Uterus (tissue), 4 donors: ENCODE measurements at places on chromosomes 2 and 18.

DNA sequence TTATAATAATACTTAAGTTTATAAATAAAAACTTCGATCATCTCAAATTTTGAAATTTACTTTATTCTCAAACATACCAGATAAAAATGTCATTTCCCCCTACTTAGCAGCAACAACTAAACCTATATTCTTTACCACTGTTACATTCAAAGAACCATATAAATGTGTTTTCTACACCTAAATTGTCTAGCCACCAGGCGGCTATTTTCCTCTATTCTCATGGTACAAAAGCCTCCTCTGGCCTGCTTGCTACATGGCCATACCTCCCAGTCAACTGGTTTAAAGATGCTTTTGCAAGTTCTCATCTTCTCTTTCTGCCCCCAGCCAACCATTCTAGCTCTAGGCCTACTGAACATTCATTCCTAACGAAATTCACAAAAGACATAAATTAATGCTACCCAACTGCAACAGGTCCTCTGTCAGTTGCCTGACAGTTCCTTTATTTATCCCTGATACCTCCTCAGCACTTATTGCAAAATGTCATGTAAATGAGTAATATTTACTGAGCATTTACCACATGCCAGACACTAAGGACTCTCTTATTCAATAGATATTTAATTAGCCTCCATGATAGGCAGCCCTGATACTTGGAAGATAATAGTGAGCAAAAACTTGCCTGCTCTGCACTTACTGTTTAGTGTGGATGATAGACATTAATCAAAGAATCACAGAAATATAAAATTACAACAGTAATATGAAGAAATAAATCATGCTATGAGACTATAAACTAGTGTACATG is 5.0 kb downstream of the C1D start:
- no peak overlapping the region for H3K4me3 ChIP-seq
- H3K27ac ChIP-seq: no peak overlapping the region
- H3K36me3 ChIP-seq: no peaks in the 10 kb centered on the region
- no peaks in the 10 kb centered on the region for H3K27me3 ChIP-seq
- peaks cover 7% of the 10 kb centered on the region for H3K4me1 ChIP-seq

GRCh38 chr2:26850505-26850904 is 2.6 kb downstream of the DPYSL5 start:
- H3K27me3 ChIP-seq: peaks cover 33% of the 10 kb centered on the region
- no peaks in the 10 kb centered on the region for H3K4me1 ChIP-seq
- no peaks in the 10 kb centered on the region for H3K36me3 ChIP-seq

GRCh38 chr18:43965691-43966090 is 688.4 kb upstream of the SYT4 start:
- no peaks in the 10 kb centered on the region for H3K27me3 ChIP-seq
- DNase-seq: no peak
- no peaks in the 10 kb centered on the region for H3K4me1 ChIP-seq
- no peak overlapping the region for H3K27ac ChIP-seq
- no peak overlapping the region for H3K4me3 ChIP-seq
- H3K36me3 ChIP-seq: no peaks in the 10 kb centered on the region

GRCh38 chr2:121650315-121650930 is 1.2 kb upstream of the CLASP1 start:
- no peaks in the 10 kb centered on the region for H3K36me3 ChIP-seq
- peak overlapping the region; percentile 97 for H3K27ac ChIP-seq
- H3K27me3 ChIP-seq: no peaks in the 10 kb centered on the region

GRCh38 chr2:150232321-150232720 is 255.1 kb downstream of the RND3 start:
- no peaks in the 10 kb centered on the region for H3K36me3 ChIP-seq
- H3K27ac ChIP-seq: no peak overlapping the region
- no peak for DNase-seq
- H3K27me3 ChIP-seq: no peaks in the 10 kb centered on the region
- no peaks in the 10 kb centered on the region for H3K4me1 ChIP-seq
- no peak overlapping the region for H3K4me3 ChIP-seq

DNA sequence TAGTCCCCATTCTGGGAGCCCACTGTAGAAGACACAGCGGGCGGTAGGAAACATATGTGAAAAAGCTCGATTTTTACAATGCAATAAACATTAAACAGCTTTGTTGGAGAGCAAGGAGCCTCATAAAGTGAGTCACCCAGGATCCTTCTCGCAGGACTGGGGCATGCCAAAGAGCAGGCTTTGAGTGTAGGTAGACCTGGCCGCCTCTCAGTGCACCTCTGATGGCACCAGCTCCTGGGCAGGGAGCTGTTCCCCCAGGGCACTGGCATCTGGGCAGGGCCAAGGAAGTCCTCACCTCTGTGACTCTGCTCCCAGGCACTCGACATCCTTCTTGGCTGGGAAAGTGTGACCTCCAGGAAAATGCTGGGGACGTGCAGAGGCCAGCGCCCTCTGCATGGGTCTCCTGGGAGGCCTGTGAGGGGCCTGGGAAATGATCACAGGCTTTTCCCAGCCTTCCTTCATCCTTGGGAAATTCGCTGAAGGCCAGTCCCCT is 94.2 kb downstream of the POLR1A start:
- no peaks in the 10 kb centered on the region for H3K27me3 ChIP-seq
- H3K27ac ChIP-seq: no peak overlapping the region
- no peaks in the 10 kb centered on the region for H3K36me3 ChIP-seq
- DNase-seq: peak; percentile 11
- no peaks in the 10 kb centered on the region for H3K4me1 ChIP-seq

DNA sequence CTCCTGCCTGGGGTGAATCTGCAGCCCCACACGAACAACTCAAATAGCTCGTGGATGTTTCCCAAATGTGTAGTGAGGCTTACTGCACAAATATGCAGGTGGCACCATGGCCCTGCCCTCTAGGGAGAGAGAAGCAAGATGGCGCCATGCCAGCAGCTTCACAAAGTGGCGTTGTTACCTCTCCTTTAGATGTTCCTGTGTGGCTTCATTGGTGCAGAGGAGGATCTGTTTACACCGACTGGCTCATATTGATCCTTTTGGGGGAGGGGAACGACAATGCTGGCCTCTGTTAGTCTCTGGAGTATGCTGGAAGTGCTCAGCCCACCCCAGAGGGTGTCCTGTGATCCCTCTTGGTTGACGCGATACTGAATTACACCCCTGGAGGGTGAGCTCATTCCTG is 99.5 kb upstream of the GATA6 start:
- H3K36me3 ChIP-seq: no peaks in the 10 kb centered on the region
- DNase-seq: no peak
- no peaks in the 10 kb centered on the region for H3K4me1 ChIP-seq
- H3K27ac ChIP-seq: no peak overlapping the region
- no peak overlapping the region for H3K4me3 ChIP-seq
- no peaks in the 10 kb centered on the region for H3K27me3 ChIP-seq

- H3K4me3 ChIP-seq: no peak overlapping the region
- H3K27ac ChIP-seq: no peak overlapping the region
- H3K36me3 ChIP-seq: no peaks in the 10 kb centered on the region
- H3K27me3 ChIP-seq: no peaks in the 10 kb centered on the region
Observed at GRCh38 chr18:7234091-7234490, 3.2 kb downstream of the LRRC30 start.

GRCh38 chr2:226607379-226607778 is 192.2 kb downstream of the IRS1 start:
- no peaks in the 10 kb centered on the region for H3K36me3 ChIP-seq
- no peak for DNase-seq
- no peaks in the 10 kb centered on the region for H3K4me1 ChIP-seq
- no peak overlapping the region for H3K4me3 ChIP-seq
- no peak overlapping the region for H3K27ac ChIP-seq

- H3K27ac ChIP-seq: no peak overlapping the region
- no peak overlapping the region for H3K4me3 ChIP-seq
- H3K4me1 ChIP-seq: no peaks in the 10 kb centered on the region
- DNase-seq: no peak
- H3K27me3 ChIP-seq: no peaks in the 10 kb centered on the region
Observed at GRCh38 chr18:2111456-2111855, 459.8 kb downstream of the METTL4 start.

DNA sequence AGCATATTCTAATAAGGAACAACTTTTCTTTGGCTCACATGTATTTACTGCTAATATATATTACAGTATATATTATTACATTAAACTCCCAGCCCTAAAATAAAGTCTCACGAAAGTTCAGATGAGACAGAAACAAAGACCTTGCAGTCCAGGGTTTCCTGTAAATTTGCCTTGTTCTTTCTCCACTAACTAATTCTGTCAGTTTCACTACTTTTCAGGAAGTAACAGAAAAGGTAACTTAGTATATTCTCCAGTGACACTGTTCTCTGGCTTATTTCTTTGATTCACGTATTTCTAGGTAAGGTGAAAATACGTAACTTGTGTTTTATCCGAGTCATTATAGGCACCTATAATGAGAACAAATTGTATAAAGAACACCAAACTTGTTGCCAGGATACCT is 35.2 kb downstream of the HDLBP start:
- no peak overlapping the region for H3K27ac ChIP-seq
- no peaks in the 10 kb centered on the region for H3K27me3 ChIP-seq
- H3K36me3 ChIP-seq: no peaks in the 10 kb centered on the region
- no peaks in the 10 kb centered on the region for H3K4me1 ChIP-seq
- DNase-seq: no peak
- H3K4me3 ChIP-seq: no peak overlapping the region

- no peak overlapping the region for H3K4me3 ChIP-seq
- no peak overlapping the region for H3K27ac ChIP-seq
- DNase-seq: no peak
- no peaks in the 10 kb centered on the region for H3K4me1 ChIP-seq
- H3K27me3 ChIP-seq: no peaks in the 10 kb centered on the region
Observed at GRCh38 chr2:117714745-117715417, 99.6 kb upstream of the DDX18 start.

- no peak for DNase-seq
- H3K36me3 ChIP-seq: no peaks in the 10 kb centered on the region
- peak overlapping the region; percentile 66 for H3K27ac ChIP-seq
- H3K4me1 ChIP-seq: no peaks in the 10 kb centered on the region
Observed at GRCh38 chr18:56574861-56575260, 63.5 kb downstream of the TXNL1 start.

DNA sequence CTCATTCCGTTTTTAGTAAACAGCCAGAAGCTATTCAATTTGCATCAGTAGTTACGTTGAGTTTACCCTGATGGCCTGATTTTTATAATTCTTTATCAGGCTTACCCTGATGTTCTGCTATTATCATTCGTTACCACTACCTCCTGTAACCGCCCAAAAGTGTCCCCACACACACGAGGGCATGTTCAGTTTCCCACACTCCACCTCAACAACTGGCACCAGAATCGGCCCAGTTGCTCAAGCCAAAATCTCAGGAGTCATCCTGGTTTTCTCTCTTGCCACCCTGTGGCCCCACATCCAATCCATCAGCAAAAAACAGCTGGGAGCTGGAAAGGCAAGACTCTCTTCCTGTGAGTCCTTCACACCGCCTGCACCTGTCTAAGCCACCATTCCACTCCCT is 102.9 kb upstream of the RAB6C start:
- peak overlapping the region; percentile 85 for H3K27ac ChIP-seq
- no peaks in the 10 kb centered on the region for H3K4me1 ChIP-seq
- DNase-seq: no peak
- H3K4me3 ChIP-seq: peak overlapping the region; percentile 60

DNA sequence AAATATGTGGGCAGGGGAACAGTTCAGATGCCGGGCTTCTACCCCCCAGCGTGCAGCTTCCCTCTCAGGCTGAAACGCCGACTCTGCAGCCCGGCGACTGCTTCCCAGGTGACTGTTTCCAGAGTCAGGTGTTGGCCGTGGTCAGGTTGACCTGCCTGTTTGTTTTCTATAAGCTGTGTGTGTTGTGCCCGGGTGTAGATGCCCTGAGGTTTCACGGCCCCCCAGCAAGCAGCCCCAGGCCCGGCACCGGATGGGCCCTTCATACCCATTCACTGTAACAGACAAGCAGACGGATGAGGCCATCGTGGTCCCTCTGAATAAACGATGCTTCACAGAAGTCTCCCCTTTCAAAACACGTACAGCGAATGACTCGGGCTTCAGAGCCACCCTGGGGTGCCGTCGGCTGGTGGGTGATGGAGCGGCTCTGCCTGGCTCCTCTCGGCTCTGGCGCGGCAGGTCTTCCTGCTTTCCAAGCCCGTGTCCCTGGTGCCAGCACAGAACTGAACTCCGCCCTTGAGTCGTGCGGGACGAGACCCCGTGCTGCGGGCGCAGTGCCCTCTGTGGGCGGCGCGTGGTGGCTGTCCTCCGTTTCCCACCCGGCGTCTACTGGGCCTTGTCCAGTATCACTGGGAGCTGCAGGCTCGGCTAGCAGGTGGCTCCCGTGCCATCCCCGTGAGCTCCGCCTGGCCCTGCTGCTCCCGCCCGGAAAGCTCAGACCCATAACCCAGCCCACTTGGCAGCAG is 15.0 kb upstream of the KCNG2 start:
- H3K4me3 ChIP-seq: no peak overlapping the region
- no peaks in the 10 kb centered on the region for H3K36me3 ChIP-seq
- H3K27me3 ChIP-seq: peaks cover 14% of the 10 kb centered on the region
- no peak for DNase-seq

DNA sequence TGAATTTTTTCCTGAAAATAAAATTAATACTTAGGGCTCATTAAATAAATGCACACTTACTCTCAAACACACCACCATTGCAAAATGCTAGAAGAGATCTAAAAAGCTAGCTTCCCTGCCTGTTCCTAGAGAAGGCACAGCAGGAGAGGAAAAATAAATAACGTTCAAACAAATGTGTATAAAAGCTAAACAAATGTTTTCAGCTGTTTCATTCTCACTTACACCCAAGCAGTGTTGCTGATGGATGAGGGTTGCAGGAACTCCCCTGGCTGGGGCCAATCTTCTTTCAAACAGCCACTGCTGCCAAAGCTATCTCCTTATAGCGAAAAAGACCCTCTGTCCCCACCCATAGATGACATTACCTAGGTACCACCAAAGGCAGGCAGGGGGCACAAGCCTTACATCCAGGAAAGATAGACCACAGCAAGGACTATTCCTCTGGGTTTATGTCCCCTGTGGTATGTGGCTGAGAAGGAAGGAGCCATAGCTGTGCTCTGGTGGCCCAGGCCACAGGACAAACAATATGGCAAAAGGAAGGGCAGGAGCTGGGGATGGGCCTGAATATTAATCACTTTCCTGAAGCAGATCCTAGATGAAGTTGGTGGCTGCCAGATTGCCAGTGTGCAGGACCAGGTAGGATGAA is 214.6 kb downstream of the TTC32 start:
- no peak overlapping the region for H3K4me3 ChIP-seq
- no peak overlapping the region for H3K27ac ChIP-seq
- H3K36me3 ChIP-seq: no peaks in the 10 kb centered on the region
- H3K4me1 ChIP-seq: no peaks in the 10 kb centered on the region
- no peak for DNase-seq

DNA sequence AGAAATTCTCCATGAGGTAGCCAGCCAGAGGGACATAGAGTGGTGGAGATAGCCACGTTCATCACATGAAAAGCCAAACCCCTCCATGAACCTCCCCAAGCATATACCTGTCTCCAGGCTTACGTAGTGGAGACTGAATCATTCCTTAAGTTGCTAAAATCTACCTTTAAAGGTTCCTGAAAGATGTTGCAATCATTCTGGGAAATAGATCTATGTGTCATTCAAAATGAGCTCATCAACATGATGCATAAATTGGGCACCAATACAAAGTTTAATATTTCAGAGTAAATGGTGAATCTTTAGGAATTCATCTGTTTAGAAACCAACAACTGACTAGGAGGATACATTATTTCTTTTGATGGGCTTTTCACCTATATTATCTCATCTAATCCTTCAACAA is 362.6 kb upstream of the ID2 start:
- no peaks in the 10 kb centered on the region for H3K4me1 ChIP-seq
- no peaks in the 10 kb centered on the region for H3K27me3 ChIP-seq
- H3K27ac ChIP-seq: no peak overlapping the region
